ENCODE measurements at places on chromosomes 11 and 22.

DNA sequence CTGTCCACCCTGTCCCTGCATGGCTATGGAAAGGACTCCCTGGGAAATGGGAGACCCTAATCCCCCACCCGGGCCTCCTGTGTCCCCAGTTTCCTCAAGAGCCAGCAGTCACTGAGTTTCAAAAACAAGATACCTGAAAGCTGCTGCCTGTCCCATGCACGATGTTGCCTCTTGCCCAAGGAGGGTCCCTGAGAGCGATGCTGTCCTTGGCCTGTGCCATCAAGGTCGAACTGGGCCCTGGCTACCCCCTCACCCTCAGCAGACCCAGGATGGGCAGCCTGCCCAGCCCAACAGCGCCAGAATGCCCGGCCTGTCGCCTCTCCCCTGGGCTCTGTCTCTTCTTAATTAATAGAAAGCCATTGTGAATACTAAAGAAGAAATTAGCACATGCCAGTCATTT is 104.5 kb upstream of the LMO1 start:
- no peak for DNase-seq

- no peak for DNase-seq
These were observed 71.8 kb downstream of the PIWIL4 start for GRCh38 chr11:94638902-94639373.

DNA sequence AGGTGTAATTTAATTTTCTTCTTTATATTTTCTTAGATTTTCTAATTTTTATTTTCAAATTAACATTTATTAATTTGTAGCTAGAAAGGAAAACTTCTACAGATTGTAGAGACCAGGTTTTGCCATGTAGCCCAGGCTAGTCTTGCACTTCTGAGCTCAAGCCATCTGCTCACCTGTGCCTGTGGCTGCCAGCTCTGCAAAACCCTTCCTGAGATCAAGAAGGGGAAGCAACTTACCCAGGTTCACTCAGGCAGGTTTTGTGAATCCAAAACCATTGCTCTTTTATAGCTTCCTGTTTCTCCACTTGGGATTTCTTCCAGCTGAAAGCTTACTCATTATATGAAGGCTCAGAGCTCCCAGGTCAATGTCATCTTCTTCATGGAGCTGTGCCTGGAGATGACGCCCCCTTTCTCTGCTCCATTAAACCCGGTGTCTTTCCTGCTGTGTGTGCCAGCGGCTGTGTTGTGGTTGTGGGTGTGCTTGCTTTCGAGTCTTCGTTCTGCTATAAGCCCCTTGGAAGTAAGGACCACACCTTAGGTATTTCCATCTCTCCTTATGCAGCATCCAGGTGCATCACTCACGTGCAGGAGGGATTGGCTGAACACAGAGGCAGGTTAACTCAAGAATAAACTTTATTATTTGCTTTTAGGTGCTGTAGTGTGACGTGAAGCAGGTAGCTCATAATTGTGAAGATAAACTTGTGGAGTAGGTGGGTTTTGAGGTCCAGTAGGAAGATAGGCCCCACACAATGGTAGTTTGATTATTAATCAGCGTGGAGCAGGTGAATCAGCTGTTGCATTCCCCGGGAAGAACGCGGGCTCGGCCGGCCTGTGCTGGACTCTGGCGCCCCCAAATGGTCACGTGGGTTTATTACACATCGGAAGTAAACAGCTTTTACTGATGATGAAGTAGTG is 42.2 kb upstream of the INCENP start:
- DNase-seq, result peak; percentile 60

DNA sequence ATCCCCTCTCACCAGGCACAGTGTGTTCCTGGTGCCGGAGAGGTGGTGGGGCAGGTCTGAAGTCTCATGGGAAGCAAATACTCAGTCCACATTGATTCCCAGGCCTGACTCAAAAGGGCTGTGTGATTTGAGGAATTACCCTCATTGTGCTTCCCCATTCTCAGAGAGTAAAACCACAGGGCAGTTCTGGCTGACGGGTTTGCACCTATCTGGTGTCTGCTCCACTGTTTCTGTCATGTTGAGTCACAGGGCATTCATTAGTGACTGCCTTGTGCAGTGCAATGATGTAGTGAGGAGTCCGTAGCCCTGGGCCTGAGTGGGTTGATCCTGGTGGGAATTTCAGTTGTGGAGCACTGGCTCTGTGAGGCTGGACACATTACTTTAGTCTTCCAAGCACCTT is 85.2 kb upstream of the ARHGAP20 start:
- no peak for DNase-seq

DNA sequence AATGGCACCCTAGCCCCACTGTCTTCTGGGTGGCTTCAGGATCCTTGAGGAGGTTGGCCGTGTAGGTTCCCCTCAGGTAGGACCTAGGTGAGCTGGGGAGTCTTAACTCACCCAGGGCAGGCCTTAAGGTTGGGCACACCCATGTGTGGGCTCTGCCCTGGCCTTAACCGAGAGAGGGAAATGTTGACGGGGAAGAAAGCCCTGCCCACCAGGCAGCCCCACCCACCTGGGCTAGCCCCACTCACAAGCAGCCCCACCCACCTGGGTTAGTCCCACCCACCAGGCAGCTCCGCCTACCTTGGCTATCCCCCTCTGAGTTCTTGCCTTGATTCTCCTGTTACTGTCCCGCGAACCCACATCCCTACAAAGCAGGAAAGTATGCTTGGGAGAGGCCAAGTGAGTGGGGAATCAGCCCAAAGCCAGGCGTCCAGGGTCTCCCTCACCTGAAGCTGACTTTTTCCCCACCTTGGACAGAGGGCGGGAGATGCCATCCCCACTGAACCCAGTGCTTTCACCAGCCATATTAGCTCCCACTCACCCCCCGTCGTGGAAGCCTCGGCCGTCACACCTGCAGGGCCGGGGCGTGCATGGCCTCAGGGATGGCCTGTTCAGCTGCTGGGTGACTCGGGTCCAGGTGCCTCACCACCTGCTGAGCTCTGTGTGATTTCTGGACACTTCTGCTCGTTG is at the start of gene MYEOV:
TSS of gene MYEOV (plus strand) at position 337 of the 687 bp plus-strand sequence. CDS start 1,200 bp downstream, outside the sequence.
- DNase-seq, result peak; percentile 35

GRCh38 chr11:102306048-102306597 is 11.2 kb upstream of the BIRC3 start:
- no peak for DNase-seq

GRCh38 chr11:112396076-112396475 is 135.4 kb upstream of the PLET1 start:
- DNase-seq, result no peak

- DNase-seq, result no peak
These were observed 20.9 kb downstream of the PARVG start for GRCh38 chr22:44201665-44202064.
